ENCODE measurements at places on chromosomes 5 and 9. TPM values are rescaled to one million over a fixed set of nuclear protein-coding genes. Genes with fewer than 3 reads are reported as not detected.

Gene DDX31
- 15.8 TPM for total RNA-seq

Gene COL23A1
- 0.13 TPM for total RNA-seq

Gene FBN2
- total RNA-seq, result 49.0 TPM

DNA sequence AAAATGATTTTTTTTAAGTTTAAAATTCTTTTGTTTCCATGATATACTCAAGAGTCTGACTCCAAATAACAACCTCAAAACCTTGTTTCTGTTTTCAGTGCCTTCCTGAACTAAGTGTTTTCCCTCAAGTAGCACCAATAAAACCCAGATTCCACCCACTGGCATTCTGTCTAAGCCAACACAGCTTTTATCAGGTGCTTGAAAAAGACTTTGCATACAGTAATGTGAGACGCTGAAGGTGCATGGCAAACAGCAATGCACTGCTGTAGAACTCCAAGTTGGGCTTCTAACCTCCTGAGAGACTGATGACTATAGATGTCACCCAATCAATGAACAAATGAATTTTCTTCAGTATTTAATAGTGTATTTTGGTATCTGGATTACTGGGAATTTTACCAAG, 95.7 kb downstream of the NFIB start:
- DNase-seq, result no peak

DNA sequence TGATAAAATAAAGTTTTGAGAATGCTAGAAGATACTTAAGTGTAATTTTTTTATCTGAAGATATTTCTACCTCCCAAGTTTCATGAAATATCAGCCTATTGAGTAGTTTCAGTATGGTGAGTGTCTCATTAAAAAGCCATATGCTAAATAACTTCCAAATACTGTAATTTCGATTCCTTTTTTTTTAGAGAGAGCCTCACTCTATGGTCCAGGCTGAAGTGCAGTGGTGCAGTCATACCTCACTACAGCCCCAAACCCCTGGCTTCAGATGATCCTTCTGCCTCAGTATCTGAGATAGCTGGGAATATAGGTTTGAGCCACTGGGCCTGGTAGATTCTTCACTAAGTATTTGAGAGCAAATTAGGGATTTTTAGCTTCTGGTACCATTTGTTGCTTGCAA, 24.5 kb downstream of the CDC42SE2 start:
- DNase-seq, result no peak
